ENCODE measurements at places on chromosomes 4 and X.

DNA sequence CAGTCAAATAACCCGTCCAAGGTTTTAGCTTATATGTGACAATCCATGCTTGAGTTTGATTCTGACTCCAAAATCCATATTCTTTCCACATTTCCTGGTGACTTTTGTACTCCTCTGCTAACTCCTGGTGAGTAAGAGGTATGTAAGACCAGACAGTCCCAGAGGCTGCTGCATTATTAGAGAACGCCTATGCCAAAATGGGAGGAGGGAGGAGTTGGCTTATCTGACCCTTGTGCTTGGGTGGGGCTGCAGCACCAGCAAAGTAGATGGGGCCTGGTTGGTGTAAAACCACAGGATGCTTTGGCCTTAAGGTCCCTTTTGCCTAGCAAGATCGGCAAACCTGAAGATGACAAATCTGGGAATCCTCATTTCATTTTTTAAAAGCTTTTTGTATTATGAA, 9.1 kb upstream of the RNF212 start:
- no peak for DNase-seq

GRCh38 chrX:110462957-110463356, 104.3 kb downstream of the RTL9 start:
- DNase-seq: no peak

- DNase-seq: no peak
Observed at GRCh38 chrX:75957107-75957610, 172.1 kb upstream of the MAGEE2 start.

DNA sequence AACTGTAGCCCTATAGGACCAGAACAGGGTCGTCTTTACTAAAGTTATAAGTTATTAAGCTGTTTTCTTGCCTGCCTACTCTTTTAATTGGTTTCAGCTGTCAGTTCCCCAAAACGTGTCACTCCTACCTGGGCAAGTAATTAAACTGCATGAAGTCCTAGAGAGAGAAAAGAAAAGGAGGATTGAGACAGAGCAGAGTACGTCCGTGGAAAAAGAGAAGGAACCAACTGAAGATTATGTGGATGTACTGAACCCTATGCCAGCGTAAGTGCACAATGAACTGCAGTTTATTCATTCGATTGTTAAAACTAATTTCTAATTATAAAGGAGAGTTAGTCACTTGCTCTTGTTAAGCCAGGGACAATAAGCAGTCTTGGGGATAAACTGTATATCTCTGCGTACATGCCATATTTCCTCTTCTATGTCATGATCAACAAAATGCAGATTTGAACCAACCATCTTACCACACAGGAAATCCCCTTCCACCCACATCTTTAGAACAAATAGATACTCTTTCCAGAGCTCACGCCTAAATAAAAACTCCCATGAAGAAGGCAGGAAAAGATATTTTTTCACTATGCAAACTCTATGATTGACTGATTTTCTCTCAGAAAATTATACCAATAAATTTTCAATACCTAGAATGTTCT, 22.8 kb downstream of the STAP1 start:
- no peak for DNase-seq

DNA sequence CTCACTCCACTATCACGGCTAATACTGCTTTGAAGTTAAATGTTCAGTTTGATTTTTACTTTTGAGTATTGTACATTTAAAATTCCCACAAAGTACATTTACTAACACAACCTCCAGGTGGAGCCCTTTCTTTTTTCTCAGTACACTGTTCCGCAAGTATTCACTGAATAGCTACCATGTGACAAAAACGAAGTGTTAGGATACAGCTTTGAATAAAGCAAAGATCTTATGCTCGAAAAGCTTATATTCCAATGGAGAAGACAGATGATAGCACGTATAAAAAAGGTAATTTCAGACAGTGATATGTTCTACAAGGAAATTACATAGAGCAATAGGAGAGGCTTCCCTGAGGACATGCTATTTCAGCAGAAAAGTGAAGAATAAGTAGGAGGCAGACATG, 60.7 kb upstream of the ABCG2 start:
- DNase-seq: peak; percentile 1

- DNase-seq: no peak
Observed at GRCh38 chrX:43467608-43468234, 188.4 kb upstream of the MAOA start.

DNA sequence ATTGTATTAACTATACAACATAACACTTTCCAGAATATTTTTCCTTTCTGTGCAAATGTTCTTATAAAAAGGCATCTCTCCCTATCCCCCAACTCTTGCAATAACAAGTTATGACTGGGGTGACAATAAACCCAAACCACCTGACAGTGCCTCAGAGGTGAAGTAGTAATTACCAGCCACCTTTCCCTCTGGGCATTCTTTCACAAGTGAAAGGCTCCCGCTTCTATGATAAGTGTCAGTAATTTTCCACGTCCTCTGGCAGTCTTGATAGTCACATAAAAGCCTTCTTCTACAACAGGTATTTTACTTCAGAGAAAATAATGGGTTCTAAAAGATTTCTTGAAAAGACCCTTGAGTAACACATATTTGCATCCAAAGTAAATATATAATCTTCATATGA, 82.7 kb downstream of the MANBA start:
- peak; percentile 12 for DNase-seq

DNA sequence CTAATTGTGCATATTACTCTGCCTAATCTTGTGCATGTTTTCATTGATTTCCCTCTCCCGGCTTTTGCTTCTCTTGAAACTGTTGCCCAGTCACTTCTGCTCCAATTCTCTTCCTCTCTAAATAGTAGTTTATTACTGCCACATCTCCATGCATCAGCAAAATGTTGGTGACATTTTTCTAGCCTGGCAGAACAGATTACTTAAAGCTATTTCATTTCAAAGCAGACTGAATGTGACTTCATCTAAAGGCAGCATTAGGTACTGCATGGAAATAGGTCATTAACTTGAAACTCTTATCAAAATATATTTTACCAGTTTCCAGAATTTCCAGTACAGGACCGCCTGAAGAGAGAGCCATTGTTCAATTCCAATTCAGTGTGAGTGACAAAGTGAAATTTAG, 52.4 kb downstream of the HPGDS start:
- no peak for DNase-seq

Data from NCI-H146 (cell line).